ENCODE measurements at places on chromosomes 11 and 22.

- DNase-seq: no peak
Measured at GRCh38 chr11:103939694-103940093, 96.7 kb upstream of the DDI1 start.

DNA sequence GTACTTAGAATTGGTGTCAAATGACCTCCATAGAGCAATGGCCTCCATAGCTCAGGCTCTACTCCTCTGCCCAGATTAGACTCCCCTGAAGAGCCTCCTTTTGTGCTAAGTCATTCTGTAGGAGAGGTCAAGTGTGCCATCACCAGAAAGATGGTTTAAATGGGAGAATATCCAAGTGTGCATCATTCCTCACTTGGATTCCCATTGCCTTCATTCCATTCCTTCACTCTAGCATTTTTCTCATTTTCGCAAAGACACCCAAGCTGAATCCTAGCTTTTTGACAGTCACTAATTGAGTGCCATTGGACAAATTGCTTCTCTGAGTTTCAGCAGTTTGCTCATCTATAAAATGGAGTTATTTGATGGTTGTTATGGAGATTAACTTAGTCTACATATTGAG is 16.9 kb downstream of the CLMP start:
- no peak for DNase-seq

DNA sequence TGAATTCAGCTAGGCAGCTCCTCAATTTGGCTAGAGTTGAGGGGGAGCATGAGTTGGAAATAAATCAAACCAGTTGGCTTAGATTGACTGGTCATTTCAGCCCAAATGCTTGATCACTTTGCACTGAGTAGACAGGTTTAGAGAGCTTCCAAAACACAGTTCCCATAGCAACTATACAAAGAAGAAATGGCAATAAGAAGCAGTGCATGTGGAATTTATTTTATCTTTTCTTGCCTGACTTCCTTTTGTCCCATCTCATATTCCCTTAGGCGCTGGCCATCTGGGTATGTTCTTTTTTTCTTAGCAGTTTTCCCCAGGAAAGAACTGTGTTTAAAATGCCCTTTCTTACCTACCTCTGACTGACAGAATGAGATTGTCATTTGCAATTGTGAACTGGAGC is 38.7 kb upstream of the C11orf87 start:
- DNase-seq: no peak

DNA sequence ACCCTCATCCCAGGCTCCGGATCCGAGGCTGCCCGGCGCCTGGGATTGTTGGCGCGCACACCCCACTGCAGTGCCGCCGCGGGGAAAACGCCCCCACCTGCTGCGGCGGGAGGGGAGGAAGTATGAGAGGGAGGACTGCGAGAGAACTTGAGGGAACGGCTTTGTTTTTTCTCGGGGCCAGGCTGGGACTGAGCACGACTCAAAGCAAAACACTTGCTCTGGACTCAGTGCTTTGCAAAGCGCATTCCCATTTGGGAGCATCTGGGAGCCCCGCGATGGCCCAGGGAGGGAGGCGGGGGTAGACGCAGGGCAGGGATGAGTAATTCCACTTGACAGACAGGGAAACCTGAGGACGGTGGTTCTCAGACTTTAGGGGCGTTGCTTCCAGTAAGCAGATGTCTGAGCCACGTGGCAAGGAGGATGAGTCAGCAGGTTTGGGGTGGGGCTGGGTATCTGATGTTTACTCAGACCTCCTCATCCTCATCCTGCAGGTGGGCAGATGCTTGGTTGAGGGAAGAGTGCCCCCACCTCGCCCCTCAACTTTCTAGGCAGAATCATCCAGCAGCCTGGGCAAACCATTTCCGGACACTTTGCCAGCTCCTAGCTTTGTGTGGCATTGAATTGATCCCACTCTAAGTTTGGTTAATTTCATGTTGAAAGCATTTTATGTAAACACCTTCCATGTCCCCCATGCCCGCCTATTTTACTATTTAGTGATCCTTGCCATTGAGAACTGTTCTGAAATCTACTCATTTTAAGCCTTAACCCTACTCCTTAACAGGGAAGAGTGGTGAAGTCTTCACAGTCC is 1.5 kb downstream of the MIAT start:
- DNase-seq: no peak

DNA sequence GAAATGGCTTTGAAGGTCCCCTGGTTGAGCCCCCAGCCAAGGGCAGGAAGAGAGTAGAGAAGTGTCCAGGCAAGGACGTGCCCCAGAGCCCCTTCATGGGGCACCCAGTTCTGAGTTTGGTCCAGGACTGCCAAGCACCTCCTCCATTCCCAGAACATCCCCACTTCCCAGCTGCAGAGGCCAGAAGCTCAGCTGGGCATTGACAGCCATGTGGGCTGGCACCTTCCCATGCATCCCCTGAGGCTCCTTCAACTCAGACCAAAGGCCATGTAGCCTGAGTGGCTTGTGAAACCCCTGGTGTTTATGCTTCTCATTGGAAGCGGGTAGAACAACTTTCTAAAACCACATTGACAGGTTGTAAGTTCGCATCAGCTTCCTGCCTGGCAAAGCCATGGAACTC is 789.6 kb downstream of the TBC1D22A start:
- no peak for DNase-seq

- no peak for DNase-seq
Measured at GRCh38 chr11:119921571-119921970, 192.6 kb upstream of the NECTIN1 start.

DNA sequence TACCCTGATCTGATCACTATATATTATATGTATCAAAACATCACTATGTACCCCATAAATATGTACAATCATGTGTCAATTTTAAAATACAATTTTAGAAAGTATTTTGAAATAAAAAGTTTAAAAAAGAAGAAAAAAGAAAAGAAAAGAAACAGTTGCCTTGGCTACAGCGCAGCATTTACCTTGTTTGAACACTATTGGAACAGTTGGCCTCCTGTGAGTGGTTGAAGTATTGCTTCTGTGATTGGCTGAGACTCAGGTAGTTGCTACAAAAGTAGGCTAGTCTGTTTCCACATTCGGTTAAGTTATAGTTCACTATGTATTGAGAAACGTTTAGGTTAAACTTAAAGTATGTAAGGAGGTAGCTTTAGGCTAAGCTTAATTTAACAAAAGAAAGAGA is 7.9 kb upstream of the DTX4 start:
- no peak for DNase-seq

GRCh38 chr11:107842412-107843100 is 16.0 kb downstream of the SLC35F2 start:
- no peak for DNase-seq

- no peak for DNase-seq
Measured at GRCh38 chr22:36277482-36278291, 24.8 kb downstream of the APOL1 start.

DNA sequence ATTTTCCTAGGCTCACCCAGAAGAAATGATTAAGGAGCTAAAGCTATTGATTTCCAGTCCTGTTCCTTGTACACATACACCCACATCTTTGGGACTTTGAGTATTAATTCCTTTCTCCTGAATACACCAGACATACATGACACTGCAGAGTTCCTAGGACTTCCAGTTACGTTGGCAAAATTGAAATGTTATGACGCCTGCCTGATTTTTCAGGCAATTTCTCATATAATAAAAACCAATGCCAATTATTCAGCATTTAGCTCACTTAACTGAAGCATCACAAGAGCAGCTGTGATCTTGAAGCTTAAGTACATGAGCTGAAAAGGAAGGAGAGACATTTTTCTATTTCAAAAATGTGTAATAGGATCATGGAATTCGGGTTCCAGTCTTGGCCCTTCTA is 4.5 kb downstream of the CLMP start:
- no peak for DNase-seq

GRCh38 chr11:94472916-94473799 is 20.5 kb downstream of the MRE11 start:
- no peak for DNase-seq

GRCh38 chr22:38455530-38456271 is 702 bp upstream of the KCNJ4 start:
- no peak for DNase-seq

- DNase-seq: no peak
Measured at GRCh38 chr11:87174870-87175269, 137.1 kb downstream of the TMEM135 start.

- no peak for DNase-seq
Measured at GRCh38 chr11:107752949-107753822, 41.3 kb upstream of the SLN start.

GRCh38 chr11:64245401-64245796 is 1.3 kb downstream of the PPP1R14B start:
- no peak for DNase-seq
